ENCODE measurements at places on chromosomes 13 and 19.

DNA sequence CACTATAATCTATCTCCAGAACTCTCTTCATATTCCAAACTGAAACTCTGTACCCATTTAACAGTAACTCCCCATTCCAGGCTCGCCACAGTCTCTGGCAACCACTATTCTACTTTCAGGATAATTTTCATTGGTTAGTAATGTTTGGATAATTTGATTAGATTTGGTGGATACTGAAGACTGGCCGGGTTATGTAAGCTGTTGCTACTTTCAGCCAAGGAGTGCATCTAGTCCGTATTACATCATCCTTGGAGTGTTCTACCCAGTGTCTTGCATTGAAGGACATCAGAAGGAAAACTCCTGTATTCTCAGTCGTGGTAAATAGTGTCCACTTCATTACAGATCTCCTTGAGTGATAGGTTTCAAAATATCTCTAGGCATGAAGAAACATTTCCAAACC lies 60.5 kb downstream of the PCCA start:
- no peak for DNase-seq

- no peak for DNase-seq
These were observed 106.3 kb downstream of the FGF9 start for GRCh38 chr13:21777166-21777565.

GRCh38 chr13:97005625-97006262 lies 11.5 kb upstream of the OXGR1 start:
- no peak for DNase-seq

DNA sequence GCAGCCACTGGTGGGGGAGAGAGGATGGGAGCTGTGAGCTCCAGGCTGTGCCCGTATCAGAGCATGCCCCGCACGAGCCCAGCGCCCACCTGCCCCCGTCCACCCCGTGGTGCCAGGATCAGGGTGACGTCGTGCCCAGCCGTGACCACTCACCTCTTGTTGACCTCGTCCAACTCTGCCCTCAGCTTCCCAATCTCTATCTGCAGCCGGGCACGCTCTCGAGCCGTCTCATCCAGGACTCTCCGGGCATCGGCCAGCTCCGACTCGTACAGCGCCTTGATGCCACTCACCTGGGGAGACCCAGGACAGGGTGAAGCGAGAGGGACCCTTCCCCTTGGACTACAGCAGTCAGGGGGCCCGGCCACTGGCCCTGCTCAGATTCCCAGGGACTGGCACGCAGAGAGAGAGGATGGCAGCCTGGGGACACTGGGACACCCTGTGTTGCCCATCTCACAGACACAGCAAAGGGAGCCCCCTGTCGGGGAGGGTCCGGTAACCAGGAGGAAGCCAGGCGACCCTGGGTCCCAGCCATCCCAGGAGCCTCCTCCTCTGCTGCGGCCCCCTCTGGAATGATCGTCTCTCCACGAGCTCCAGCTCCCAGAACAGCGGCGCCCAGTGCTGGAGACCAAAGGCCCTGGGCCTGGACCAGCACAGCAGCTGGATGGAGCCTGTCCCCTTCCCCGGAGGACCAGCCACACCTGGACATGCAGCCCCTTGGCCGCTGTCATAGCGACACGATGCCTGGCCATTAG lies 12.3 kb downstream of the LMNB2 start:
- DNase-seq, result no peak

DNA sequence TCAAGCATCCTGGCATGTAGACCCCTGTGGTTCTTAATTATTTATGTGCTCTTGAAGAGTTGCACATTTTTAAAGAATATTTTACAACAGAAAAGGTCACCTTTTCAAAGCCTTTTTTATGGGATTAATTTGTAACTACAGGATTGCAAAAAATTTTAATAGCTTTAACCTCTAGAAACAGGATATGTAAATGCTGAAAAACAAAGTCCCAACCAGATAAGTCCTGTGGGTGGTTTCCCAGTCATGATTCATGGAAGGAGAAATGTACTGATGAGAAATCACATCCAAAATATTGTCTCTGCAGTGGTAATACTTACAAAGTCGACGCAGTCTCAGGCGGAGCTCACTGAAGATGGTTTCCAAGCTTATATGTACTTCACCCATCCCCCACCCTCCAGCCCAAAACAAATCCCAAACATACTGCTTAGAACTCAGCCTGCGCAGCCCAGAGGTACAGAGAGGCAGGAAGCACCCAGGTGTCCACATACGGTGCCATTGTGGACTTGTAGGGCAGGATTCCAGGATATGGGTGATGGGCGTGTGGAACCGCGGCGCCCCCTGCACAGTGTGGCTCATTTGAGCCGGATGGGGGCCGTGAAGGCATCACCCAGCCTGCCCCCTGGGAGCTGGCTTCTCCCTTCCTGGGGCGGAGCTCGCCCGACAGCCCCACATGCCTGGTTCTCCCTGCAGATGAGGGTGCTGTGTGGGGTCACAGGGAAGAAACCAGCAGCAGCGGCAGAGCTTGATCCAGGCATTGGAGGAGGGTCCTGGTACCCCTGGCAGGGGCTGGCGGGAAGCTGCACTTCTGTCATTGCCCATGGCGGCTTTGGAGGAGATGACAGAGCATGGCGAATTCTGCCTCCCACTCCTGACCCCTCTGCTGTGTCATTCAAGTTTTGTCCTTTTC lies 101.2 kb downstream of the ATP11A start:
- DNase-seq, result no peak

- no peak for DNase-seq
These were observed 48.6 kb upstream of the WASF3 start for GRCh38 chr13:26508885-26509284.

GRCh38 chr13:99031832-99032231 lies 54.0 kb upstream of the DOCK9 start:
- DNase-seq, result no peak
